Stimulated activated naive B cell treated with anti-CD40 and anti-IgM and Interleukin-4, amounts not matched to agents 10 μg/mL and 1 μg/mL and 100 μg/mL, for 72 hours (primary cell): ENCODE measurements at places on chromosomes 4 and X.

DNA sequence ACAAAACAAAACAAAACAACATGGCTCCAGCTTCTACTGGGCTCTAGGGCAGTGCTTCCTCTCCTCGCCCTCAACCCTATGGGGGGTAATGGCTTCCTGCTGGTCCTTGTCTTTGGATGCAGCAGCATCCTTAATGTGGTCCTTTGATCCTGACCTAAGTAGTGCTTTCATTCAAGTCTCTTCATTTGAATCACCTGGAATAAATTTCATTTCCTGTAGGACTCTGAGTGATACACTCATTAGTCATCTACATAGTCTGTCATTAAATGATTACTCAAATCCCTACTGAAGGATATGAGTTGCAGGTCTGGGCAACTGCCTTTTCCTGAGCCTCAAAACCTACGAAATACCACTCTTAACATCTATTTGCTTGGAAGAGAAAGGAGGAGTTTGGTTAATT lies 54.5 kb downstream of the RHOH start:
- no peak for DNase-seq

GRCh38 chrX:42143866-42144592 lies 220.7 kb upstream of the CASK start:
- DNase-seq: no peak

DNA sequence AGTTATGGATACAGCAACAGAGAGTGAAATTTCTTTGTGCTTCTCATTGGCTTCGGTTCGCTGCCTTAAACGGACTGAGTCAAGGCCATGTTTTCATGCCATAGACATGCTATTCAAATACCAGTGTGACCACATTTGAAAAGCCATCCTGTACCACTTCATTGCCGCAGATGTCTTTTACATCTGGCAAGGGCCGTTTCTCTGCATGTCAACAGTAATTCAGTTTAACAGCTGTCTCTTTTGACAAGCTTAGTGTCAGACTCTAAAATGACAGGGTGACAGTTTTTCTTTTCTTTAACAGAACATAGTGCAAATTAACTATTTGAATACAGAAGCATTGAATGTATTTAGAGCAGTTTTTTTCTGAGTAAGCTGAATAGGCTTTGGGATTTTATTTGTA lies 362.2 kb upstream of the POU3F4 start:
- no peak for DNase-seq

DNA sequence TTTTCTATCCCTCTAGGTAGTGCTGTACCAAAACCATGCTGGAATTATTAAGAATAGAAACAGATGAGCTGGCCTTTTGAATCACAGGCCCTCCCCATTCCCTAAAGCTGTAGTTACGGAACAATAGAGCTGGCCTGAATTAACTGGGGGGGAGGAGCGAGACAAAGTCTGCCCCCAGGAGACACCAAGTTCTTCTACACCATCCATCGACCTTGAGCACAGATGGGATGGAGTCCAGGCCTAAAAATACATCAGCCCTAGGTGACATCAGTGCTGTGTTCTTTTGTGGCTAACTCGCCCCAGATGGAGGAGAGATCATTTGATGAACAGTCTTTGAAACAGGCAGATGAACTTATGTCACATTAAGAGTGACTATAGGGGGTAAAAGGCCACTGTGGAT lies 49.6 kb downstream of the LHFPL1 start:
- DNase-seq: no peak

DNA sequence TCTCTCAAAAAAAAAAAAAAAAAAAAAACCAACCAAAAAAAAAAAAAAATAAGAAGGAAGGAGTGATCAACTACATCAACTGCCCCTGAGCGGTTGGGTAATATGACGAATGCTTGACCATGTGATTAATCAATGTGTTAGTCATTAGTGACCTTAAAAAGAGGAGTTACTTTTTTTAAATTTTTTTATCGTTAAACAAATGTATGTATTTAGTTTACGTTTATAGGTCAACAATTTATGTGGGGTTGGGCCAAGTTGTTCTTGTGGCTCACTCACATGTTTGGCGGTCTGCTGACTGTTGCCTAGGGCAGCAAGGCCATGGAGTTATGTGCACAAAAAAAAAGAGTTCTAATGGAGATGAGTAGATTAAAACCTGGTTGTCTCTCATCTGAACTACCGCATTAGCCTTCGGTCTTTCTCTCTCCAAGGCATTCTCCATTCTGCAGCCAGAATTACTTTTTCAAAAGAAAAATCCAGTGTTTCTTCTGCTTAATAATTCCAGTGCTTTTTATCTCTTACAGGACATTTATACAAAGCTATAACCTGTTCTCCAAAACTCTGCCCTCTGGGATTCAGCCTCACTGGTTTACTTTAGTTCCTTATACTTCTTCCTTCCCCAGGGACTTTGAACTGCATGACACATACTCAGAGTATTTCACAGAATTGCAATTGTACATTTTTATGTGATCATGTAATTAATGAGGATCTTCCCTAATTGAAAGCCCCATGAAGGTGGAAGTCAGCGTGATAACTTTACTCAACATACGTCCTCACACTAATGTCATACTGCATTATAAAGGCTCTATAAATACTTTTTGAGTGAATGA lies 505.5 kb downstream of the ANKRD50 start:
- no peak for DNase-seq

GRCh38 chr4:48979914-48980579 lies 6.0 kb upstream of the CWH43 start:
- DNase-seq: no peak

DNA sequence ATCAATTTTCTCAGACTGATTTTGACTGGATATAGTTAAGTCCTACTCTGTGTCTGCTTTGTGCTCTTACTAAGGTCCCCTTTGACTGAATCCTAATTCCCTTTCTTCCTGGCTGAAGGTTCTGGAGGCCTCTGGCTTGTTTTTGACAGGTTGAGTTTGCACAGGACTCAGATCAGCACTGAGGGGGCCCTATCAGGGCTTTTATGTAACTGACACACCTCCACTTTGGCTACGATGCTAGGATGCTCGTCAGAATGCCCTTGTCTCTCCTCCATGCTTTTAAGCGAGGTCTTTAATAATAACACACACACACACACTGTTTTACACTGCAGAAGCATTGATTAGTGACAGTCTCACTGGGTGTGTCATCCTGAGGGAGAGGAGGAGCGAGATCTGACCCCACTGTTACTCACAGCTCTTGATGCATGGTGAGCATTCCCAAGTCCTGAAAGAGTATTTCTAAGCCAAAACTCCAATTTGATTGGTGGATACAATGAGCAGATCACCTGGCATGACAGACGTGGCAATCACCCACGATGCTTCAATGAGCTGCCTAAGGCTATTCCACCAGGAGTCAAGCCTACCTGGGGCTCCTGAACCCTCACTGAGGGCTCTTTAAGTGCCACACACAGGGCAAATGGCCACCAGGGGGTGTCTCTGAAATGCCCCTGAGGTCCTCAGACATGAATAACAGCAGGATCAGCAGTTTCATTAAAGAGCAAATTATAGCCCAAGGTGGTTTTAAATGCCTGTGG lies 130.4 kb upstream of the CPEB2 start:
- DNase-seq: peak; percentile 3

- DNase-seq: no peak
Observed at GRCh38 chr4:159104694-159105414, 2.0 kb downstream of the RAPGEF2 start.

DNA sequence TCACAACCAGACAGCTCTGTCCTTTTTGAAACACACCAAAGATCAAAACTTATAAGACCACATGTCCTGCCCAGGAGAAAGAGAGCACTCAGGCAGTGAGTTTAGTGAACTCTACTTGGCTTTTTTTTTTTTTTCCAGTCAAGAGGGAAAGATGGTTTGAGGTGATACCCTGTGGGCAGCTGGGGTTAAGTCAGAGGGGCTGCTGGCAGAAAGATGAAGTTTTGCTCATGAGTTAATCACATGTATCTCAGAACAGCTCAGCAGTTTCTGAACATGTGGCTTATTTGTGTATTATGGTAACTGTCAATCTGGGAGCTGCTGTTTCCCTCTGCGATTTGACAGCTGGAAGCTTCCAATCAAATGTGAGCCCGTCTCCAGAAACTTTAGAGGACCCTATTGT lies 56.4 kb upstream of the MAP3K15 start:
- DNase-seq: no peak
